NCI-H1694 treated with DMSO at 0.1 percent for 48 hours (cell line): ENCODE measurements at places on chromosomes 6 and 20.

- no peak for DNase-seq
Measured at GRCh38 chr20:1362484-1362883, 30.4 kb downstream of the FKBP1A start.

- DNase-seq = no peak
Measured at GRCh38 chr6:118894425-118895260, 691 bp downstream of the ASF1A start.

DNA sequence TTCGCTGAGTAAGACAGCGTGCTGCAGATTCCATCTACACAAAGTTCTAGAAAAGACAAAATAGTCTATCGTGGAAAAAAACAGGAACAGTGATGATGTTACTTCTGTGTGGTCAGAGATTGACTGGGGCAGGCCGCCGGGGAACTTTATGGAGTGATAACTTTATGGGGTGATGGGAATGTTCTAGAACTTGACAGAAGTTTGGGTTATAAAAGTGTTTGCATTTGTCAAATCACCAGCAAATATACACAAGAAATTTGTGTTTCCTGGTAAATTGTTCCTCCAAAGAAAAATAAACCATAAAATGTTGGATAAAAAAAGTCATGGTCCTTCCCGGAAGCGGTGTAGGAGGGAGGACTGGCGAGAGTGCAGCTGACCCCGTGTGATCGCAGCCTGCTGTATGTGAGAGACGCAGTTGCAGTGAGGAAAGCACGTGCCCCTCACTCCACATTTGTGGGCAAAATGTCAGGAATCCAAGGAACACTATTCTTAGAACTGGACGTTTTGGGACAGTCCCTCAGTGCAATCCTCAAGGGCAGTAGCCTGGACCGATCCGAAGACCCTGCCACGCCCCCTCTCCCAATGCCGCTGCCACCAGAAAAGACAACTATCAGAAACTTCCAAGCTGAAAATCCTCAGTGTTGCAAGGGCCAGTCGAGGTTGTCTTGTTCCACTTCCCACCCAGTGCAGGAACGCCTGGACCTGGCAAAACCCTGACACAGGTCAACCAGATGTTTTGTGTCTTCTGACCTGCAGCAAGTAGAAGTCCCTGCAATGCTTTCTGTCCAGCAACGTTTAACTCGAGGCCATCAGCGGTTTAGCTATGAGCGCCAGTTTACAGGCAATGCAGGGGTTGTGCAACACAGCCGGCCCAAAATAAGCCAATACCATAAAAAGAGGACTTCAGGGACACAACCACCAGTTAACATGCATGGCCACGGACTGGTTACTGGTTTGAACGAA is 80.5 kb upstream of the QKI start:
- no peak for DNase-seq

- DNase-seq = peak; percentile 43
Measured at GRCh38 chr20:31569163-31570020, 35.7 kb upstream of the ID1 start.

- DNase-seq = no peak
Measured at GRCh38 chr20:58078741-58079522, 149.5 kb downstream of the ANKRD60 start.

GRCh38 chr6:137264311-137265075 is 45.3 kb upstream of the IFNGR1 start:
- DNase-seq = no peak

- DNase-seq = no peak
Measured at GRCh38 chr6:148968771-148969602, 222.2 kb downstream of the UST start.

DNA sequence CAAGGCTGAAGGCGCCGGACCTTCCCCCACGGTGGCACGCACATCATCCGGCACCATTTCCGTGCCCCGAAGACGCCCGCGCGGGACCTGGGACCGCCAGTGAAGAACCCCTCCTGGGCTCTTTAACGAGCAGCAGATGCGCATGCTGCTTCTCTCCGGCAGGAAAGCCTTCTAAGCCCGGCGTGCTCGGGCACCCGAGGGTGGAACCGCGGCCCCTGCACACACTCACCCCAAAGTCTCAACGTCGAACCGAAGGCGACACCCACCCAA is 240 bp downstream of the FOXQ1 start:
- no peak for DNase-seq

GRCh38 chr6:33490621-33491020 is 36.2 kb downstream of the ZBTB9 start:
- no peak for DNase-seq

DNA sequence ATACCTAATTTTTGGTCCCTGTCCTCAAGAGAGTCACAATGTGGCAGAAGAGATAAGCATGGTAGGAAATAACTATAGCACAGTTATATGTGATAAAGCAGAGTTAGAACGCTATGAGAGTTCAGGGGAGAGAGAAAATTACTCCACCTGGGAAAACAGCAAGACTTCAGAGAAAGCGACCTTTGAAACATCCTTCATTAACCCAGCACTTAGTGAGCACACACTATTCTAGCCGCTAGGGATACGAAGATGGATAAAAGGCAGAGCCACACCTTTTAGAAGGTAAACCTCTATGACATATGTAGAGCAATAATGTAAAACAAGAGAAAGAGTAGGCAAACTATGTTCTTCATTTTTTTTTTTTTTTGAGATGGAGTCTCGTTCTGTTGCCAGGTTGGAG is 264.3 kb downstream of the PTPRK start:
- DNase-seq = no peak

GRCh38 chr6:109867009-109867969 is 110.8 kb upstream of the GPR6 start:
- DNase-seq = no peak

GRCh38 chr6:11065436-11066202 is 21.5 kb upstream of the ELOVL2 start:
- no peak for DNase-seq

- DNase-seq = no peak
Measured at GRCh38 chr6:42689371-42689770, 33.0 kb downstream of the PRPH2 start.

GRCh38 chr6:68710916-68711315 is 75.8 kb downstream of the ADGRB3 start:
- no peak for DNase-seq
